Activated CD4-positive, CD25-positive, alpha-beta regulatory T cell (primary cell): ENCODE measurements at places on chromosomes 12 and 14.

GRCh38 chr14:20631880-20632389 lies 9.6 kb downstream of the OR6S1 start:
- DNase-seq: no peak

GRCh38 chr12:91870872-91871707 lies 274.6 kb downstream of the BTG1 start:
- no peak for DNase-seq

DNA sequence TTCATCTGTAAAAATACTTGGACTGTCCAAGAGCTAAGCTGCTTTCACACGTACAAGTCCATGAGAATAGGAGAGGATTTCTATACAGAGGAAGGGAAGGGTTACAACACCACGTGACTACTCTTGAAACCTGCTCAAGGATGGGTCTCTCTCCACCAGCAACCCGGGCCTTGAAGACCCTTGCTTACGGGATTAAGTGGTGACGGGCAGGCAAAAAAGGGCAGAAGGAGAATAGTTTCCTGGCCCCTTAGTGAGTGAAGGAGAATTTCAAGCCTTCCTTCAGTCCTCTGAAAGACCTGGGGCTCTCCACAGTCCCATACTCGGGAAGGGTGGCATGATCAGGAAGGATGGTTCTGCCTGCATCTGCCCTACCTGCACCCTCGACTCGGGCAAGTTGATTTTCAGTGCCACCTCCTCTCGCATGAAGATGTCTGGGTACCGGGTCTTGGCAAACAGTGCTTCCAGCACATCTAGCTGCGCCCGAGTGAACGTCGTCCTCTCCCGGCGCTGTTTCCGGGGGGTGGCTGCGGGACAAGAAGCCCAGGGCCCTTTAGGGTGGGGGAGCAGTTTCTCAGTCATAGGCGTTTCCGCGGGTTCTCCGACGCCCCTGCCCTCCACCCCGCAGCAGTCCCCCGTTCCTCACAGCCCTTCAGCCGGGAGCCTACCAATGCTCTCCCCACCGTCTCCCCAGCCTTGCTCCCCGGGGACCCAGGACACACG lies 6.3 kb downstream of the OTX2 start:
- no peak for DNase-seq

- DNase-seq: no peak
Measured at GRCh38 chr12:57385586-57385985, 45.3 kb downstream of the R3HDM2 start.

DNA sequence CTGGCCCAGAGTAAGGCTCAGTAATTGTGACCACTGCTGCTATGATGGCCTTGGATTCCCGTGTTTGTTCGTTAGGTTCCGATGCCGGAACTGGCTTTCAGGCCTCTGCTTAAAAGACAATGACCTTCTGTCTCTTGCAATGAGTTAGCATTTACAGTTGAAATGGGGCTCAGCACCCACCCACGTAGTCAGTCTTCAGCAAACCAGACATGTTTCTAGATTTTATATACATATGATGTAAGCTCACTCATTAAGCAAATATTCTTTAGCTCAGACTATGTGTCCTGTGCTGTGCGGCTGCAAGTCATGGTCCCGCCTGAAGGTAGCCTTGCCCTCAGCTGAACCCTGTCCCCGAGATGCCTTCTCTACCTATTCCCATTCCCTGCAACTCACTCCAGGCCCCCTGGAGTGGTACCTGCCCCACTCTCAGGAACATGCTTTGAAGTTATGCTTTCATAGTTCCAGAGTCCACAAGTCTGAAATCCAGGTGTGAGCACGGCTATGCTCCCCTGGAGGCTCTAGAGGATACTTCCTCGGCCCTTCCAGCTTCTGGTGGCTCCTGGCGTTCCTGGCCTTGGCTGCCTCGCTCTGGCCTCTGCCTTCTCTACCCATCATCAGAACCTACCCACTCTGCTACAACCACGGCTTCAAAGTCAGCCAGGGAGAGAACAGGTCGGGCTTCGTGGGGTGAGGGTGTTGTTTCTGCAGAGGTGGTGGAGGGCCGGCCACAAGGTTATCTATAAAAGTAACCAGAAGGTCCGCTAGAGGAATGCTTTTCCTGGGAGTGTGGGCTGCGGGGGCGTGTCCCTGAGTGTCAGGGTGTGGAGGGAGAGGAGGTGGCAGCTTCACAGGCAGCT lies 157.8 kb downstream of the RBM19 start:
- DNase-seq: no peak

GRCh38 chr14:77825895-77826519 lies 26.1 kb downstream of the ADCK1 start:
- no peak for DNase-seq

GRCh38 chr14:103867523-103867953 lies 20.2 kb upstream of the PPP1R13B start:
- no peak for DNase-seq

DNA sequence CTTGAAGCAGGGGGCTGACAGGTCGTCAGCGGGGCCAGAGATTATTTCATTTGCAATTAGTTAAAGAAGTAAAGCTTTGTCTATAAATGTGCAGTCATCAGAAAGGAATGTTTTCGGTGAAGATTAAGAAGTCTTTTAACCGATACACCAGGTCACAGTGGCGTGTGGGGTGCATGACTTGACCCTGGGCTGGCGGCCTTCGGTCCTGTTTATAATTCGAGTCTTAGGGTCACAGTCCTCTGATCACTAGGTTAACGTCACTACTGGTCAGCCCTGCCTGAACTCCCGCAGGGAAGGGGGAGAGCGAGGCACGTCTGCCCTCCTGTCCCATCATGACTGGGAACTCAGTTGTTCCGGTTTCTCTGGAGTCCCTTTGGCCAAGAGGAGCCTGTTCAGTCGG lies 5.0 kb upstream of the C14orf180 start:
- no peak for DNase-seq

- DNase-seq: no peak
Measured at GRCh38 chr14:71399057-71399487, 491.8 kb downstream of the PCNX1 start.

GRCh38 chr12:64683816-64684543 lies 73.7 kb downstream of the RASSF3 start:
- DNase-seq: no peak

DNA sequence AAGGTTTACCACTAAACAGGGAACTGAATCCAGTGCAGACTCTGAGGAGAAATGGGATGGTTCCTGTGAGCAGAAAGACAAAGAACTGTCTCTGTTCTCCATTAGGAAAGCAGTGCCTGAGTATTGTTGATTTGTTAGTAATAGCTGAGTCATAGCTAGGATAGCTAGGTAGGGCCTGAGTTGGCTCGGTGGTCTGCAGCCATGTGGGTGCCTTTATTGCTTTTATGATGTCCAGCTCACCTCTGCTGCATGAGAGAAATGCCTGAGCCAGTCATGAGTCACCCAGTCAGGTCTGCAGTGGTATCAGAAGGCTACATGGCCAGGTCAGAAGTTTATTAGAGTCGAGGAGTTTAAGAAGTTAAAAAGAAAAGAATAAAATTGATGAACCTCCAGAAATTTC lies 24.2 kb downstream of the TRHDE start:
- DNase-seq: no peak

GRCh38 chr12:66011731-66012130 lies 118.8 kb downstream of the LLPH start:
- no peak for DNase-seq

GRCh38 chr14:96069421-96069820 lies 30.3 kb downstream of the C14orf132 start:
- DNase-seq: no peak

DNA sequence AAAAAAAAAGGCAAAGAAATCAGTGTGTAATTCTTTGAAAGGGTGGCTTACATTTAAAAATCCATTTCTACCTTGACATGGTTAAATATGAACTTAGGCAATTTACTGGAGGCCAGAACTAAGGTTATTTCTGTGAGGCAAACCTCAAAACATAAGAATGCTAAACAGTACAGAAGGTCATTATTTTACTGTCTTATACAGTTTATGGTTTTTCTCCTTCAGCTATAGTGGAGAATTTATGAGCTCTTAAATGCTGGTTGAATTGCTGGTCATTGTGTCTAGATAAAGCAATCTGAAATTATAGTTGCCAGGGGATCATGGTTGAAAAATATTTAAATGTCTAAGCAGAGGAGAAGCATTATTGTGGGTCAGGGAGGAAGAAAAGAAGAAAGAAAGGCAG lies 70.5 kb downstream of the TRIM9 start:
- DNase-seq: no peak

GRCh38 chr14:90585106-90585505 lies 188.3 kb downstream of the CALM1 start:
- DNase-seq: no peak

DNA sequence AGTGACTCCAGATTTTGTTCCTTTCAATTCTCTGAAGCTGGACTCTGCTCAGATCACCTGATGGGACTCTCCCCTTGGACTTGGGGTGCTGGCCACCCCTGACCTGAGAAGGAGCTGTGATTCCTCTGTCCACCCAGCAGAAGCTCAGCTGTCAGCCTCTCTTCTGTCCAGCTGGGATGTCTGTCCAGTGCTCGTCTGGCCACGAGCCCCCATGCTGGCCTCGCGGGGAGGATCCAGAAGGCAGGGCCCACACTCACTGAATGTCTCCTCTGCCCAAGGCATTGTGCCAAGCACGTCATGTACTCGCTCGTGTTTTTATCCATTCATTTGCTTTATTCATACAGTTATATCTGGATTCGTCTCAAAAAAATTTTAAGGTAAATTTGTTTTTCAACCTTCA lies 14.2 kb upstream of the SLC24A4 start:
- no peak for DNase-seq

GRCh38 chr12:14403711-14404196 lies 38.3 kb downstream of the ATF7IP start:
- DNase-seq: no peak

DNA sequence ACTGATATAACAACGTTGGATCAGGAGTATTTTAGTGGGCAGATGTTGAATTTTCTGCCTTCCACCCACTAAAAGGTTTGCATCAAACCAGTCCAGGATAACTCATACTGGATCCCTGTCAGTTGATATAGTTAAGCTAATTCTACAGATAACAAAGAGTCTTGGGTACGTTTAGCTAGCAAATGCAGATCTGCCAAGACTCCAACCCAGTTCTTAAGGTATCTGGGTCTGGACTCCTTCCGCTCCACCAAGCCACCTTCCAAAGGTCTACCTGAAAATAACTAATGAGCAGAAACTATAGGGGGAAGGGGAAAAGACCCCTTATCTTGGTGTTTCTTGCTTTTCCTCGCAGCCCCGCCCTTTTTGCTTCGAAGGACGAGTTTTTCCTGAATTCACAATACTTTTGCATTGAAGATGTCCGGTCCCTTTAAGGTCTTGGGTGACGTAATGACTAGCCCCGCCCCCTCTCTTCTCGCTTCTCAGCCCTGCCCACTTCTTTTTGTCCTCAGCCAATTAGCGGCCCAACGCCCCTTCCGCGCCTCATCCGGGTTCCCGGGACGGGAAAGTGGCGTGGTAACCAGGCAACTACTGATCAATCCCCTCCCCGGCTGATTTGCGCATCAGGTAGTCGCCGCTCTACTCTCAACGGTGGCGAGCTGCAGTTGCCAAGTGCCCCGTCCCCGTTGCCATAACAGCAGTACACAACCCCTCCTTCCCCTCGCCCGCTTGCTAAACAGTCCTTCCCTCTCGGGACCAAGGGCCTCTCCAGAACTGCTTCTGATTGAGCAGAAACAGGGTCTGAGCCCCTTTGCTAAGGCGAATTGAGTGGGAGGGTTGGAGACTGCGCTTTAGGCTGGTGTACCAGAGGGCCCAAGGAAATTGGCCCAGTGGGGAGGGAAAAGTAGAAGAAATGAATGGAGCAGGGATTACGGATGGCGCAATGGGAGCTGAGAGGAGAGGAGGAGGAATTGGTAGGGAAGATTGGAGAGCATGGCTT lies at the start of gene LRRC23:
Gene LRRC23 (plus strand): TSS at position 543 of the 997 bp plus-strand sequence. CDS start 812 bp downstream, outside the sequence.
- DNase-seq: peak; percentile 94

DNA sequence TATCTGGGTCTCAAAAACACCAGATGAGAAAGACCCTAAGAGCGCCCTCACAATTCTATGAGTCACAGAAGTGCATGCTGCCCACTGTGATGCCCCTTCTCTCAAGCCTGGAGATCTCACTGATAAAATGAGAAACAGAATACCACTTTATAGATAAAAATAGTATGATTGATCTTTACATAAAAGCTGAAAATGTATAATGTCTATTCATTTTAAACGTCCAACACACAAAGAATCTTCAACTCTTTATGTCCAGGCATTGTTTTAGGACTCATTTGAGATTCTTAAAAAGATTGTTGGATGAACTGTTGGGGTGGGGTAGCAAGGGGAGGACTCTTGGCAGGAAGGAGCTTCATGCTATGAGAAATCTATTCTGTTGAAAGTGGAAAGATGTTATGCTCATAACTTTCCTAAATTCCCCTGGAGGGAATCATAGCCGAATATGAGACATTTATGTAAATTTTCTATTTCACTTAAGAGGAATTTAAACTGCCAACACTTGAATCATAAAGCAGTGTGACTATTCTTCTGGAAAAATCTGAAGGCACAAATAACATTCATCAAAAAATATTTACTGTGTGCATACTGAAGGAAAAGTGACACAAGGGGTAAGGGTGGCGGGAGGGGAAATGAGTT lies 174.6 kb downstream of the STXBP6 start:
- DNase-seq: no peak

DNA sequence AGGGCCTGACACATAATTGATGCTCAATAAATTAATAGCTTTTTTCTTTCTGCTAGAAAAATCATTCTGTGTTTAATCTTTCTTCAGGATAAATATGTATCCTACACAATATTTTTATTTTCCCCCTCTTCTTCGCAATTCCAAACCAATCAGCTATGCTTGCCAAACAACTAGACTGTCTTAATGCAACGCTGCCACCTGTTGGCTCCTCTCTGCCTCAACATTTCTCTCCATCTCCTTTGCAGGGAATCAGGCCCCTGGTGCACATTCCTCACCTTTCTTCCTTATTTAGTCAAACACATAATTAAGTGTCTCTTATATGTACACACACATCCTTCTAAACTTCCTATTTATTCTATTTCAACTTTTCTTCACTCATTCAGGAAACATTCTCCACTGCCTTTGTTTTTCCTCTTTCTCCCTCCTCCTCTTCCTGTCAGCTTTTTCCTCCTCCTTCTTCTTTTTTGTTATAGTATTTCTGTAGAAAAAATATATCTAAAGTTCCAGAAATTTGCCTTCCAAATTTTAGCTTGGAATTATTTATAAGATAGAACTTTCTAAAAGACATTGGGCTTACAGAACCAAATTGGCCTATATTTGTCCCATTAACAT lies 406.0 kb downstream of the PRKD1 start:
- no peak for DNase-seq

- DNase-seq: peak; percentile 36
Measured at GRCh38 chr12:51318846-51319599, 5.0 kb downstream of the BIN2 start.
